CD4-positive, alpha-beta memory T cell (primary cell): ENCODE measurements at places on chromosomes 5 and 9.

DNA sequence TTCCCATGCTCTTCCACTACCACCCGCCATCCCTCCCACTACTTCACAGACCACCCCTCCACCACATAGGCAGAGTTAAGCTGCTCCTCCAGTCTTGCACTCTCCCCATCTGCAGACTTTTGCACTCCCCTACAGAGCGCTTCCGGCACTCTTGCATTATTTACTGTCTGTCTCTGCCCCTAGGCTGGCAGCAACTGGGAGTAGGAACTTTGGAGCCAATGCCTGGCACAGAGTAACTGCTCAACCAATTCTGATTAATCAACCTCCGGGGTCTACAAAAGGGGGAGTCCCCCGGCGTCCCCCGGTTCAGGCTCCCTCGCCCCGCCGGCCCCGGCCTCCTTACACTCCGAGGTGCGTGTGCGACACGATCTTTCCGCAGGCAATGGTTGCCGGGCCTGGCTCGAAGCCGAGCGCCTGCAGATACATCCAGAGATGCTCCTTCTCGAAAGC, 498 bp downstream of the HAUS6 start:
- peak; percentile 43 for DNase-seq

GRCh38 chr5:7397937-7398336, 2.0 kb downstream of the ADCY2 start:
- DNase-seq = no peak

- no peak for DNase-seq
Measured at GRCh38 chr9:8842402-8843193, 1043.0 kb upstream of the DMAC1 start.

GRCh38 chr9:20623021-20623747, 885 bp upstream of the MLLT3 start:
- DNase-seq = peak; percentile 83

DNA sequence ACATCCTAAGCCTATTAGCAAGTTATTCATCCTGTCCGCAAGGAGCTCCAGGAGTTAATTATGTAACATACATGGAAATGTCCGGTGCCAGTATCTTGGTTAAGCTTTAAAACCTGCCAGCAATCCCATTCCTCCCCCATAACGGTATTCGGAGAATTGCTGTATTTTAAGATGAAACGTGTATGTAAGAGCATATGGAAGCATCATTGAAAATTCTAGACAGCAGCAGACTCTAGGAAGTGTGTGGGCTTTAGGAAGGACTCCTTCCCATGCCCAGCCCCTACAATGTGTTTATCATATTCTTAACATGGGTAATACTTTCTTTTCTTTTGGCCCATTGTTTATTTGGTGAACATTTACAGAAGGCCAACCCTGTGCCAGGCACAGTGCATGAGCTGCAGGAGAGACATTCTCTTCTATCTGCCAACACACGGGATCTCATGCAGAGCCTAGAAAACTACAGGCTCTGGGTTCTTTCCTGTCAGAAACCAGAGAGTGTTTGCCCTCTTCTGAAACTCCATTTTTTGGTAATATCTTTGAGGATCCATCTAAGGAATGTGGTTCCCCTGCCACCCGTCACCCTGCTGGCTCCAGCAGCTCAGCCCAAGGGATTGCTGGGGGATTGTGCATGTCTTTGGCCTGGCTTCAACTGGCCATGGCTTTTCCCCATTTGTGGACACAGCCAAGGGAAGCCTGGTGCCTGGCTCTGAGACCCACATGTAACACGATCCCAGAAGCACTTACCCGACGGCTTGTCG, 15.1 kb downstream of the ANGPTL2 start:
- no peak for DNase-seq

DNA sequence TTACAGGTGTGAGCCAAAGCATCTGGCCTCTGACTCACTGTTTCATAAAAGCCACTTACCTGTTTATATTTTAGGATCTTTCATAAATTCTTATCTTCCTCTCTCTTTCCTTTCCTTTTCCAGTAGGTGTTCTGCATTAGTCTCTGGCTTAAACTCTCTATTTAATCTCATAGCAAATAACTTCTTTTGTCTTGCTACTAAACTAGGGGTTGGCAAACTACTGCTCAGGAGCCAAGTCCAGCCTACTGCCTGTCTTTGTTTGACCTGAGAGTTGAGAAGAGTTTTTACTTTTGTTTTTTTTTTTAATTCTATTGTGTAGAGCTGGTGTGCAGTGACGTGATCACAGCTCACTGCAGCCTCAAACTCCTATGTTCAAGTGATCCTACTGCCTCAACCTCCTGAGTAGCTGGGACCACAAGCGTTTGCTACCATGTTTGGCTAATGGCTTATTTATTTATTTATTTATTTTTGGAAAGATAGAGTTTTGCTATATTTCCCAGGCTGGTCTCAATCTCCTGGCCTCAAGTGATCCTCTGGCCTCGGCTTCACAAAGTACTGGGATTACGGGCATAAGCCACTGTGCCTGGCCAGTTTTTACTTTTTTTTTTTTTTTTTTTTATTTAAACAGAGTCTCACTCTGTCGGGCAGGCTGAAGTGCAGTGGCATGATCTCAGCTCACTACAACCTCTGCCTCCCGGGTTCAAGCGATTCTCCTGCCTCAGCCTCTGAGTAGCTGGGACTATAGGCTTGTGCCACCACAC, 5.4 kb upstream of the NDFIP1 start:
- no peak for DNase-seq

DNA sequence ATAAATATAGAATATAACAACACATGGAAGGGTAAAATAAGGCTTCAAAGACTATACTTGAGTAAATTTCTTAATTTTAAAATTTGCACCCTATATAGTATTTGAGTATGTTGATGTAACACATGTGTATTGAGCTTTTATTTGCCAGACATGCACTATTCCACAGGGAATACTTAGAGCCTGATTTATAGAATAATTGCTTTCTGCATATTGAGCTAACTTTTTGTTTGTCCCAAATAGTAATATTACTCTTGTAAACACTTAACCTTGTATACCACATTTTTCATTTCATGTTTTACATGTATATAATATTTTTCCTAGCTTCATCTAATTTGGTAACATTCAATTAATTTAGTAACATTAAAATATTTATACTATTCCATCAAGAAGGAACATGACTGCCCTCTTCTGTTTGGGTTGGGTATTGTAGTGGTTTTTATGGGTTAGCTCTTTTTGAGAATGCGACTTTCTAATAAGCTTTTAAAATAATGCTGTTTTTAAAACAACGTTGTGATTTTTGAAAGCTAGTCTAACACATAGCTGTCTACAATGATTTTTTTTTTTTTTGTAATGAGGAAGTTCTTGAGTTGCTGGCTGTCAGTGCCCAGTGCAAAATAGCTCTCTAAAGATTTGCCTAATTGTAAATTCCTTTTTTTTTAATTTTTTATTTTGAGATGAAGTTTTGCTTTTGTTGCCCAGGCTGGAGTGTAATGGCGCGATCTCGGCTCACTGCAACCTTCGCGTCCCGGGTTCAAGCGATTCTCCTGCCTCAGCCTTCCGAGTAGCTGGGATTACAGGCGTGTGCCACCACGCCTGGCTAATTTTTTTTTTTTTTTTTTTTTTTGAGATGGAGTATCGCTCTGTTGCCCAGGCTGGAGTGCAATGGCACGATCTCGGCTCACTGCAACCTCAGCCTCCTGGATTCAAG, 4.8 kb downstream of the SUB1 start:
- peak; percentile 77 for DNase-seq

GRCh38 chr9:129655154-129655553, 10.3 kb upstream of the PRRX2 start:
- DNase-seq = no peak

- DNase-seq = no peak
Measured at GRCh38 chr9:16202914-16203728, 650.3 kb downstream of the CCDC171 start.
